Activated CD4-positive, alpha-beta memory T cell treated with anti-CD3 and anti-CD28 coated beads for 36 hours (primary cell): ENCODE measurements at places on chromosomes 12 and 14. TPM values are rescaled to one million over a fixed set of nuclear protein-coding genes. Genes with fewer than 3 reads are reported as not detected.

CDCA4 gene
- 63.4 TPM for total RNA-seq

TOMM20L gene
- total RNA-seq = not detected

C14orf93 gene
- 7.5 TPM for total RNA-seq

KRT86 gene
- 0.12 TPM for total RNA-seq

LRRIQ1 gene
- not detected for total RNA-seq

TMEM179 gene
- total RNA-seq = not detected

- no peak for DNase-seq
- H3K27ac ChIP-seq = no peak overlapping the region
- peaks cover 21% of the 10 kb centered on the region for H3K36me3 ChIP-seq
These were observed 8.0 kb upstream of the CERS5 start for GRCh38 chr12:50174971-50175715.

DNA sequence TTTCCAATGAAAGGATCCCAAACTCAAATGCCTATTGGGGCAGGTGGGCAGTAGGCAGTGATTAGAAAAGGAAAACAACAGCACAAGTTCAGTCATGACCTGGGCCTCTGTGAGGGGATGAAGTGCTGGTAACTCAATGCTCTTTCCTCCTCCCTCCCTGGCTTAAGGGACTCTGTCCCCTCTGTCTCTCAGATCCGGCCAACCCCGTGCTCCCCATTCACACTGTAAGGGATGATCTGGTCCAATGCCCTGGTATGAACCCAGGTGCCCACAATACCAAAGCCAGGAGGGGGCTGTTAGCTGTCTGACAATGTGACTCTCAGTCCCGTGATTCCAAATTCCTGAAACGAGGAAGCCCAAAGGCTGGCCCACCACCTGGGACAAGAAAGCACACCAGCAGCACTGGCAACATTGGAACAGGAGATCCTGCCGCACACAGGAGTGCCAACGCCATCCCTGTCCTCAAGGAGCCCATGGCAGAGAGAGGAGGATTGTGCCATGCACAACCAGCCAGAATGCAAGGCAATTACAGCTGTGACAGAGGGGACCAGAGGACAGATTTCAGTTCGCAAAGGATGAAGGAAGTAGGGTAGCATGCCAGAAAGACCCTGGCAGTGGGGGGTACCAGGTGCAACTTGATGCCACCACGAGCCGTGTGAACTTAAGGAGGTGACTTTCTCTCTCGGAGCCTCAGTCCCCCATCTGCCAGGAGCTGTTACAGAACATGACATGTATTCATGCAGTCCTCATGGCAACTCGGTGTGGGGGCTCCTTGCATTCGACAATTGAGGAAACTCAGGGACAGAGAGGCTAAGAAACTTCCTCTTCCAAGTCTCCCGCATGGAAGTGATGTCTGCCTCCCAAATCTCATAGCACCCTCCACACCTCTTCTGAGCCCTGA, 37.6 kb downstream of the SERPINA3 start:
- H3K4me3 ChIP-seq = no peak overlapping the region
- no peak for DNase-seq
- H3K4me1 ChIP-seq = no peaks in the 10 kb centered on the region

DNA sequence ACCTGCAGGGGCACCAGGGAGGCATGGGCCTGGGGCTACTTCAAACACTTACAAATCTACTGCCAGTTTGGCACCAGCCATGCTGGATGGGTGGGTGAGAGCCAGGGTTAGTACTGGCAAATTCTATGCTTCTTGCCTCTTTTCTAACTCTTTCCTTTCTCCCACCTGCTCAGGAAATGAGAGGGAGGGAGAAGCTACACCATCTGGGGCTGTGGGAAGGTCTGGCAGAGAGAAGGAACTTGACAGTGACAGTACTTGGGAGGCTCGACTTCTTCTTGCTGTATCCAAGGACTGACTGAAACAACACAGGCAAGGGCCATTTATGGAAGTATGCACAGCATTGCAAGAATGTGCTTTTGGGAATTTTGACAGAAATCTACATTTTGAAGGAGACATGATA, 149.6 kb upstream of the DYRK2 start:
- no peak for DNase-seq
- no peaks in the 10 kb centered on the region for H3K36me3 ChIP-seq
- no peak overlapping the region for H3K4me3 ChIP-seq
- no peak overlapping the region for H3K27ac ChIP-seq
- no peaks in the 10 kb centered on the region for H3K27me3 ChIP-seq
- peaks cover 14% of the 10 kb centered on the region for H3K4me1 ChIP-seq

GRCh38 chr14:70887207-70887681, 20.0 kb upstream of the PCNX1 start:
- no peaks in the 10 kb centered on the region for H3K27me3 ChIP-seq
- peak overlapping the region; percentile 85 for H3K27ac ChIP-seq
- peaks cover 82% of the 10 kb centered on the region for H3K4me1 ChIP-seq
- H3K36me3 ChIP-seq = no peaks in the 10 kb centered on the region
- DNase-seq = peak; percentile 25

- peaks cover 27% of the 10 kb centered on the region for H3K36me3 ChIP-seq
- peak; percentile 13 for DNase-seq
- no peak overlapping the region for H3K4me3 ChIP-seq
- no peak overlapping the region for H3K27ac ChIP-seq
- peaks cover 50% of the 10 kb centered on the region for H3K4me1 ChIP-seq
- no peaks in the 10 kb centered on the region for H3K27me3 ChIP-seq
These were observed 169.5 kb upstream of the FOXN3 start for GRCh38 chr14:89586258-89587135.

- no peak for DNase-seq
- H3K27me3 ChIP-seq = no peaks in the 10 kb centered on the region
- peaks cover 35% of the 10 kb centered on the region for H3K4me1 ChIP-seq
These were observed 39.9 kb downstream of the PPP4R3A start for GRCh38 chr14:91470216-91470615.

DNA sequence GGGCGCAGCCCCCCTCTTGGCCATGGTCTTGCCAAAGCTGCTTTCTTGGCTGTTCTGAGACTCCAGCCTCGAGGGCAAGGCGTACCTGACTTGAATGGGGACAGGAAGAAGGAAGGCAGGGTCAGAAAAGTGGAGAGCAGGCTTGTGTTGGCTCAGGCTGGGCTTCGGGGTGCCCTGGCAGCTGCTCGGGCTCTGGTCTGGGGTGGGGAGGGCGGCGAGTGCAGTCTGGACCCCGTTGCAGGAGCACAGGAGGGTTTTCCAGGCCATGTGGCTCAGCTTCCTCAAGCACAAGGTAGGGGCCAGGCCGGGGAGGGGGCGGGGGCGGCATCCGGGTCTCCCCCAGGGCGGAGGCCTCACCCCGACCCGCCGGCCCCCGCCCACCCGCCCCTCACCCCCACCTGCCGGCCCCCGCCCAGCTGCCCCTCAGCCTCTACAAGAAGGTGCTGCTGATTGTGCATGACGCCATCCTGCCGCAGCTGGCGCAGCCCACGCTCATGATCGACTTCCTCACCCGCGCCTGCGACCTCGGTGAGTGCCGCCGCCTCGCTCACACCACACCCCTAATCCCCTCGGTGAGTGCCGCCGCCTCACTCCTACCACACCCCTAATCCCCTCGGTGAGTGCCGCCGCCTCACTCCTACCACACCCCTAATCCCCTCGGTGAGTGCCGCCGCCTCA, 4.2 kb downstream of the NOC4L start:
- peaks cover 17% of the 10 kb centered on the region for H3K4me1 ChIP-seq
- H3K27ac ChIP-seq = no peak overlapping the region
- no peak for DNase-seq
- no peaks in the 10 kb centered on the region for H3K27me3 ChIP-seq
- H3K36me3 ChIP-seq = peaks cover 8% of the 10 kb centered on the region

- no peaks in the 10 kb centered on the region for H3K27me3 ChIP-seq
- no peak for DNase-seq
These were observed 248.0 kb upstream of the PDE3A start for GRCh38 chr12:20120403-20120725.

DNA sequence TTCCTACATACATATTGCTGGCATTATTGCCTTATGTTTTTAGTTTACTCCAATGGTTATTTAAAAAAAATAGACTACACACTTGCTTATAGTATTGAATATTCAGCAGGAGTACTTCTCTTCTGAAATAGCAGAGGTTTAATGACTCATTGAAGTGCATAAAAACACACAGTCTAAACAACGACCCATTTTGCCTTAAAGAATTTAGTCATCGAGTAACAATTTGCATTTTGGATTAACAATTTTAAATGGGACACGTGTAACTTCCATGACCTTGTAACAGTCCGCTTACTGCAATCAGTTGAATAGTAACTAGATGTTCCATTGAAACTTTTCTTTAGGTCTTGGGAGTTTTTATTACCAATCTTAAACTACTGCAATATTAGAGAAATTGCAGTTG, 9.0 kb downstream of the TRHDE start:
- DNase-seq = no peak
- no peaks in the 10 kb centered on the region for H3K4me1 ChIP-seq
- no peak overlapping the region for H3K27ac ChIP-seq
